CD8-positive, alpha-beta T cell (primary cell): ENCODE measurements at places on chromosomes 1 and 21.

DNA sequence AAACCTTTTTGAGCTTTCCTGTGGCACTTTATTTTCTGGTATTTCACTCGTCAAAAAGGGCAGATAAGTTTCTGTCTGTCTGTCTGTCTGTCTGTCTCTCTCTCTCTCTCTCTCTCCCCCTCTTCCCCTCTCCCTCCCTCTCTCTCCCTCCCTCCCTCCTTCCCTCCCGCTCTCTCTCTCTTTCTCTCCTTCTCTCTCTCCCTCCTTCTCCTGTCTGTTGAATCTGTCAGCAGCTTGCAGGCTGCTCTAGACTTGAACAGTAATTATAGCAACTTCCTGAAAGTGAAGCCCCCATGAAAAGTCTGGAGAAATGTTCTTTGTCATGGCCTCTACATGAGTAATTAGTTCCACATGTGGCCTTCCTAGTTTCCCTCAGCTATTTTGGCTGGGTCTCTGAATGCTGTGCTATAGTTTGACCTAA, 275.2 kb upstream of the C1orf105 start:
- no peak for DNase-seq

GRCh38 chr1:65266476-65266875, 42.9 kb upstream of the DNAJC6 start:
- no peak for DNase-seq

DNA sequence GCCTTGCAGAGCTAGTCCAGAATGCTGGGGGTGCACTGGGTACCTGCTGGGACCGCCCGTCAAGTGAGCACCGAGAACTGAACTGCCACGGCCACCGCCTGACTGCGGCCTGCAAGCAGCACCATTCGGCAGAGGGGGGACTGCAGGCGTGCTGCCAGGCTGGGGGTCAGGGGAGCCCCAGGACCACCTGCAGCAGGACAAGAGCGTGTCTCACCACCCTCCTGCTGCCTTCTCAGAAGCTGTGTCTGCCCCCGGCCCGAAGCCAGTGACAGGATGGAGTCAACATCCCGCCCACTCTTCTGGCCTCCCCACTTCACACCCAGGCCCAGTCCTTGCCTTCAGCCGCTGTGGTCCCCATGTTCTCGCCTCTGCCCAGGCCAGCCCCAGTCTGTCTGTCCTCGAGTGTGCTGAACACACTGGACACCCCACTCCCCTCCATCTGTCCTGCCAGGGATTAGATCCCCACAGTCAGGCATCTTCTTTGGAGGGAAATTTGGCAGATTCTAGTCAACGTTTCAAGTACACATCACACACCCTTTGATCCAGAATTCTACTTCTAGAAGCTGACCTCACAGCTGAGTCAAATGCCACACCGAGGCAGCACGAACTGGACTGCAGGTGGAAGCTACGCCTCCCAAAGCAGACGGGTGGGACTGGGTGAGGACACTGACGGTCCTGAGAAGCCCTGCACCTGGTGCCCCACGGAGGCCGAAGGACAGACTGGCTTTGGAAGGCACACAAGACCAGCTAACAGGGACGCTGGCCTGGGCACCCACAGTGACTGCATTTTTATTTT, 26.0 kb downstream of the PTTG1IP start:
- no peak for DNase-seq

- DNase-seq: no peak
These were observed 585.4 kb upstream of the PLXNA2 start for GRCh38 chr1:208829595-208829994.

DNA sequence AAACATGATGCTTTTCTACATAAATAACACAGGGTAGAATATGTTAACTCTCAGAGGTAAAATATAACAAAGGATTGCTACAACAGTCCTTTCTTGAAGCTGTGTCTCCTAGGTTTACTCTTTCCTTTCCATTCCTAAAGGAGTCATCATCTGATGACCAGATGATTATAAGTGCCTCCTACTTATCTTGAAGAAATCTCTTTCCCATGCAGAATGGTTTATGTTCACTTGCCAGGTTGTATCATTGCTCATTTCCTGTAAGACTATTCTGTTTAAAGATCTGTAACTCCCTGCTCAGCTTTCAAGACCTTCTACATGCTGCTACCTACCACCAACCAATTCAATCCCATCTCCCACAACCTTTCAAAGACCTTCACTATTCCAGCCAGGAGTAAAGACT, 51.5 kb upstream of the PTCH2 start:
- DNase-seq: no peak

- no peak for DNase-seq
These were observed 7.1 kb downstream of the BECN2 start for GRCh38 chr1:241964550-241965282.

DNA sequence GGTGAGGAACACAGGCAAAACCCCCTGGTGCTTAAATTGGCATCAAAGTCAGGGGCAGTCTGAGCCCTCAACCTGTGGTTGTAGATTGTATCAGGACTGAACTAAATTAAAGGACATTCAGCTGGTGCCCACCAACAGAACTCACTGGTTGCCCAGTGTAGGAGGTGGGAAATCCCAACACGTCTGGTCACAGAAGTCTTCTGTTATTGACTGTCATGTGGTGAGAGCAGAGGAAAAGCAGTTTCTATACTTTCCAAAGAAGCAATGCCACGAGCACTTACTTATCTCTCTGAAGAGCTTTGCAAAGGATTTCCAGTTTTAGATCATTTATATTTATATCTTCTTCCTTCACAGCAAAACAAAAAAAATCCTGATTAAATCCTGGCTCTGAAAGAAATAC, 15.0 kb upstream of the ACTA1 start:
- DNase-seq: no peak

- DNase-seq: no peak
These were observed 5.1 kb upstream of the TFAP2E start for GRCh38 chr1:35567947-35568558.

GRCh38 chr1:153519242-153519641, 16.5 kb downstream of the S100A6 start:
- DNase-seq: no peak

DNA sequence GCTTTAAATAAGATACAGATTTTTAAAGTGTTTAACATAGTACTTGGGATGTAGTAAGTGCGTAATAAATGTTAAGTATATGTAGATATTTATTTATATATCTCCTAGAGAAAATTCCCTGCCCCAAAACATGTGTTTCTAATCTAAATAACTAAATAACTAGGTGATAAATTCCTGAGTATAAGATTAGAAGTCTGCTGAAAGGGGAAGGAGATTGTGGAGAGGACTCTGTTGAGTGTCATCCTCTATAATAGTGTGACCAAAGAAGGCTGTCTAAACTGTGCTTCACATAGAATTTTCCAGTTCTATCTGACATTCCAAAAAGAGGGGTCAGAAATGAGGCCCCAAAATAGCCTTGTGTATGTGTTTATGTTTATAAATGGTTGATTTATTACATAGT, 590.5 kb upstream of the ADAMTS5 start:
- DNase-seq: no peak

- DNase-seq: no peak
These were observed 181.5 kb downstream of the GABPA start for GRCh38 chr21:25916226-25916625.
